ENCODE measurements at places on chromosomes 7 and 10. TPM values are rescaled to one million over a fixed set of nuclear protein-coding genes. Genes with fewer than 3 reads are reported as not detected.

DNA sequence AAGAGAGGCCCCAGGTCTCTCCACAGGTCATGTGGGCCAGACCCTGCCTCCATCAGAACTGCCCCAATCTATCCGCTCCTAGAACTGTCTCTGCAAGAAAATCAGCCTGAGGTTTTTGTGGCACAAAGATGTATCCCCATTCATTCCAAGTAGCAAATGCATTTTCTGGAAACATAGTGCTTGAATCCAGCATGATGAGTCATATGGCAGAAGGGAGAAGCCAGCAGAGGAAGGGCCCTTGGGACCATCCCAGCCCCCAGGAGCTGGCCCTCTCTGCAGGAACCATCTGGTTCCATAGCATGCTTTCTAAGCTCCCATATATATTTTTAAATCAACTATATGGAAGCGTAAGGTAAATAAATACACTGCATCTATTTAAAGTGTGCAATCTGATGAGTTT, 563.2 kb downstream of the GALNT17 start:
- DNase-seq = no peak

GRCh38 chr7:53476566-53476965, 441.1 kb downstream of the POM121L12 start:
- no peak for DNase-seq

Gene AGAP9
- total RNA-seq = 2.3 TPM

DNA sequence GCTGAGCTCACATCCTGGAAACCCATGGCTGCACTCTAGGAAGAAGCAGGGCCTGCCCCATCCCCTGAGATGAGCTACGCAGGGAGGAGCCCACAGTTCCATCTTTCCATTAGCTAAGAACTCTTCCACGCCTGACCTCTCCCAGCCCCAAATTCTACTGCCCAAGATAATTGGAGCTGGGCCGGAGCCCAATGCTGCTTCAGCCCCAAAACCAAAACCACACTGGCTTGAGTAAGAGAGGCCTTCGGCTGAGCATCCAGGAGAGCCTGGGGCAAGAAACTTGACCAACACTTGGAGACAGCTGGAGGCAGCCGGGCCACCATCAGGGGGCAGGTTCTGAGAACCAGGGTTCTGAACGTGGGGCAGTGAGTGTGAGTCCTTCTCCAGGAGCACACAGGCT, 116.1 kb upstream of the ZMIZ1 start:
- peak; percentile 50 for DNase-seq

- DNase-seq = no peak
Measured at GRCh38 chr7:30429156-30429530, 49.4 kb downstream of the NOD1 start.

GRCh38 chr10:104321725-104322415, 16.4 kb downstream of the ITPRIP start:
- DNase-seq = no peak

DNA sequence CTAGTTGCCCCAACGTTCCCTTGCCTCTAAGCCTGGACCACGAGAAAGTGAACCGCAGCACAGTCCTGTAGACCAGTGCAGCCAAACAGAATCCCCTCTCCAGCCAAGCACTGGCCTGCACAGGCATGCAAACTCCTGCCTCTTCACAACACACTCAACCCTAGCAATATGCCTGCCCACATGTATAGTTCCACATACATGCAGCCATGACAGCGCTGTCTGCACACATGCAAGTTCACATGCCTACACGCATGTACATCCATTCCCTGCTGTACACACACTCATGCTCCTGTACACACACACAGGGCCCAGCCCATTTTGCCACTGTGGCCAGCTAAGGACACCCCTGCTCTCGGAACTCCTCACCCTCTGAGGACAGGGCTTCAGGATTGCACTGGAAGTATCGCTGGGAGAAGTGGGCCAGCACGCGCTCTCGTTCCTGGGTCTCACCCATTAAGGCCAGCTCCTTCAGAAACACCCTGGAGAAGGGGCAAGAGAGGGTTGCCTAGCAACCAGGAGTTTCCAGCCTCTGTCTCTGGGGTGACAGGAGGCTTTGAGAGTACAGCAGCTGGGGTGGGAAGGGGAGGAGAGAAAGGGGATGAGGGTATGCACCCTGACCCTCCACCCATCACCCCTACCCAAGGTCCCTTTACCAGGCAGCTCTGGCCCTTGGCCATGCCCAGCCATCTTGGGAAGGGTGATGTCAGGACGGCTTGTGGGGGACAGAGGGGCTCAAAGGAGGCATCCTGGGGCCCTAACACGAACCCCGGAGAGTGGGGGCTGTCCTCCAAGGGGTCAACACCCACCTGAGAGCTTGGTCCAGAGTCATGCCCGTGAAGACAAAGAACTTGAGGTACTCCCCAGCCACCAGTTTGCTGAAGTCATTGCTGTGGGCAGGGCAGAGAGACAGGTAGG, 7.0 kb downstream of the PSD start:
- no peak for DNase-seq

Gene GAD2
- total RNA-seq = not detected

GRCh38 chr7:142753366-142753765, 4.1 kb downstream of the PRSS1 start:
- no peak for DNase-seq

DNA sequence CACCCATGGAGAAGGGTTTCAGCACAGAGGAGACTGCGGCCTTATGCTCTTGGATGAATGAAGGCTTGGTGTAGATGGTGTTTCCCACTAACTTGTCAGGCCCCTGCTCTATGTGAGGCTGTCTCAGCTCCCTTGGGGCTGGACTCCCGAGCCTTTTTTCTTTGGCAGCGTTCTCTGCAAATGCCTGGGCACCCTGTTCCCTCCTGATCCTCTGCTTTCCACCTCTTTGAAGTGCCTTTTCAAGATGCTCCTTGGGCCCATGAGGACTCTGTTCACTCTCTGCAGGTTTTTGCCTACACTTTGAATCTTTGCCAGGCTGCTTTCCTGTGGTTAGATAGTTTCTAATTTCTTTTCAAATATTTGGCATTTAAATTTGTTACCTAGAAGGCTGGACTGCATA, 6.8 kb upstream of the ACBD5 start:
- no peak for DNase-seq

Gene CISD1
- total RNA-seq = 17.8 TPM

Gene RNF133
- not detected for total RNA-seq

GRCh38 chr7:95545007-95545615, 51.2 kb downstream of the PDK4 start:
- peak; percentile 78 for DNase-seq

- DNase-seq = no peak
Measured at GRCh38 chr10:45450866-45451265, 76.8 kb downstream of the ALOX5 start.

- peak; percentile 6 for DNase-seq
Measured at GRCh38 chr7:21579341-21580072, 36.7 kb downstream of the DNAH11 start.

- peak; percentile 15 for DNase-seq
Measured at GRCh38 chr7:120862987-120863590, 5.1 kb upstream of the TSPAN12 start.

Gene FAM25A
- total RNA-seq = not detected

Gene WASL
- 22.5 TPM for total RNA-seq

DNA sequence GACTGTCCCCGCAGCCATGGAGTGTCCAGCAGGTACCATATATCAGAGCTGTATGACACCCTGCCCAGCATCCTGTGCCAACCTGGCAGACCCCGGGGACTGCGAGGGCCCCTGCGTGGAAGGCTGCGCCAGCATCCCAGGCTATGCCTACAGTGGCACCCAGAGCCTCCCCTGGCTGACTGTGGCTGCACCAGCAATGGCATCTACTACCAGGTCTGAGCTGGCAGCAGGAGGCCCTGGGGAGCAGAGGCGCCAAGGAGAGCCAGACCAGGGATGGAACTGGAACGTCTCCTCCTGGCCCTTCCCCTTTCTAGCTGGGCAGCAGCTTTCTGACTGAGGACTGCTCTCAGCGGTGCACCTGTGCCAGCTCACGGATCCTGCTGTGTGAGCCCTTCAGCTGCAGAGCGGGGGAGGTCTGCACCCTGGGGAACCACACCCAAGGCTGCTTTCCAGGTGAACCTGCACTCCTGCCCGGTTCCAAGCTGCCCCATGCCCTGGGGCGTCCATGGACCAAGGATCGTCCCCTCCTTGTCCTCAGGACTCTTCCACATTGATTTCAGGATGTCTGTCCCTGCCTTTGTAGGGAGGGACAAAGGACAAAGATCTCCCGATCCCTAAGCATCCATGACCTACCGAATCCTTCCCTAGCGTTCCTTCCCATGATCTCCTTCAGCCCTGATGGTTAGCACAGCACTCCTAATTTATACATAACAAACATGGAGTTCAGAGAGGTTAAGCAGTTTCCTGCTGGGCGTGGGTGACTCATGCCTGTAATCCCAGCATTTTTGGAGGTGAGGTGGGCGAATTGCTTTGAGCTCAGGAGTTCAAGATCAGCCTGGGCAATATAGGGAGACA, 33.3 kb downstream of the EPHB4 start:
- DNase-seq = peak; percentile 27

Gene GATA3
- not detected for total RNA-seq

GRCh38 chr10:73956476-73957359, 41.2 kb upstream of the VCL start:
- peak; percentile 80 for DNase-seq

Gene PON3
- total RNA-seq = not detected

GRCh38 chr7:97671571-97671970, 60.3 kb upstream of the TAC1 start:
- no peak for DNase-seq

Gene ERV3-1
- 13.7 TPM for total RNA-seq

GRCh38 chr10:772227-772637, 82.8 kb upstream of the DIP2C start:
- DNase-seq = no peak

Gene HOXA1
- total RNA-seq = 3.7 TPM

- no peak for DNase-seq
Measured at GRCh38 chr7:144821067-144821466, 14.8 kb downstream of the TPK1 start.

Gene IFRD1
- total RNA-seq = 42.1 TPM

DNA sequence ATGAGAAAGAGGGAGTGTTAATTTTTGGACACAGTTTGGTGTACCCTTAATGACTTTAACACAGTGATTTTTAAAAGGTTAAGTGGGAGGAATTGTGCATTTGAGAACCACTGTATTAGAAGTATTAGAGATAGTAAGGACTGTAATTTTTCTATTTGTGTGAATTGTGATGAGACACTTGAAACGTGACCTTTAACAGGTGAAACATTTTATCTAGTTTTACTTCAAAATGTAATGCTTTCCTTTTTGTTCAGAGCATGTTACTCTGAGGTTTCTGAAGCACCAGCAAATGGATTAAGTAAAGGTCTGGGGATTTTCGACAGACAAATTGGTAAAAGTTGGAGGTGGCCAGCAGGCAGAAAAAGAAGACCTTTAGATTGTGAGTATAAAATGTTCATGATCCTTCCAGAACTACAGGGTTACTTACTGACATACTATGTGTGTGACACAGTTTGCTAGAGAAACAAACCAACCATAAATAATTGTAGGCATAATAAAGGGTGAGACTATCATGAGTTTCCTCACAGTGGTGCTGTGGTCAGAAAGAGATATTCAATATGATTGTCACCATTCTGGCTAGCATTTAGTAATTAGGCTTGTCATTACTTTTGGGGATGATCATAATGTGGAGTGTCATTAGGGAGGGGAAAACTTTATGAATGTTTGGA, 26.1 kb downstream of the LCOR start:
- DNase-seq = peak; percentile 1

DNA sequence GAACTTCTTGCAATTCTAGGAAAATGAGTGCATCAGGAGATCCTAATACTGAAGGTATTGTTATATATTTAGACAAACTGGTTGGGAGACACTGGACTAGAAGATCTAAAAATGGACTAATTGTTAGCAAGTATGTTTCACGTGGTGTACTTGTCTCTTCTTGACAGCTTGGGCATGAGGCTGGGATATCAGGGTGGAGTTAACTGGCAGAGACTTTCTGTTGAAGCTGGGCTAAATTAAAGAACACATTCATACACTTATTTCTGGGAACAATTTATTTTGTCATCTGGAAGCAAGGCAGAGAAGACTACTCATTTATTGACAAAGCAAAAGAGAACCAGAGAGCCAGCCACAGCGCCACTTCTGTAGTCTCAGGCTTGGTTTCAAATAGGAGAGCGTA, 25.9 kb downstream of the TYW1 start:
- no peak for DNase-seq

Gene NCF1
- not detected for total RNA-seq

GRCh38 chr7:128755819-128756476, 16.8 kb downstream of the CALU start:
- DNase-seq = peak; percentile 96

GRCh38 chr7:137987018-137987349, 14.9 kb downstream of the CREB3L2 start:
- no peak for DNase-seq

DNA sequence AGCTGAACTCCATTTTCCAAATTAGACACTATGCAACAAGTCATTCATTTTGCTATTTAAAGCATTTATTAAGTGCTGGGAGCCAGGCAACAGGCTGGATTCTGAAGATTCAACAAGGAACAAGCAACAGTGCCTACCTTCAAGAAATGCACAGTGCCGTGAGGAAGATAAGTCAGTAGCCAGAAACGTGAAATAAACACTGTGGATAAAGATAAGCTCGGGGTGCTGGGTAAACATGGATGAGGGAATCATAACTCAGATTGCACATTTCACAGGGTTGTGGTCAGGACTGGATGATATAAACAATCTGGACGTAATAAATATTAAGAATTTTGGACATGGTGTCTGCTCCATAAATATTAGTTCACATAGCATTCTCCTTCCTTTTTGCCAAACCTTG, 259.3 kb downstream of the SFMBT2 start:
- DNase-seq = no peak

DNA sequence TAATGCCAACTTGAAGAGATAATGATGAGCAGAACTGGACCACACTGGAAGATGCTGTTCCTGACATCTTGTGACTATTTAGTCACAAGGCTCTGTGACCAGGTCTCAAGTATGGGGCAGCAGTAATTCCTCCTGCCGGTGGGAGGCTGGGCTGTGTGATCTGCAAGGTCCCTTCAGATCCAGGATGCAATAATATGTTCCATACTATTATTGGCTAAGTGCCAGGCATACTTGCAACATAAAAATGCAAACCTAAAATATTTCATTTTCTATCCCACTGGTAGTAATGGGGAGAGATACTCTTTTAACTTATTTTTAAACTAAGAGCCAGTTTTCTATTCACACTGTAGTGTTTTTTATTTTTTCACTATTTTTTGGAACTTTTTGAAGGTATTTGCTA, 171.5 kb downstream of the CYP26A1 start:
- DNase-seq = no peak

DNA sequence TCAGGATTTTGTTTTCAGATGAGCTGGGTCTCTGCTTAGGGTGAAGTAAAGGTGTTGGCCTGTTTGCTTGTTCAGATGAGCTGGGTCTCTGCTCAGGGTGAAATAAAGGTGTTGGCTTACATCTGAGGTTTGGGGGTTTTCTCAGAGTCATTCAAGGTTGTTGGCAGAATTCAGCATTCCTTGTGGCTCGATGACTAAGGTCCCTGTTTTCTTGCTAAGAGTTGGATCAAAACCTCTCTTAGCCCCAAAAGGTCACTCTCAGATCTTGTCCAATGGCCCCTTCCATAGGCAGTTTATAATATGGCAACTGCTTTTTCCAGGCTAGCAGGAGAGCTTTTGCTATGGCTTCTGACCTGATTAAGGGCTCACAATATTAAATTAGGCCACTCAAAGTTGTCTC, 106.6 kb downstream of the ADAM22 start:
- peak; percentile 4 for DNase-seq

GRCh38 chr10:63468947-63469346, 3.2 kb upstream of the JMJD1C start:
- no peak for DNase-seq

Gene FAM221A
- total RNA-seq = 2.6 TPM

Gene OR2A7
- not detected for total RNA-seq

Gene HABP2
- total RNA-seq = not detected

All from LHCN-M2 (cell line).